Activated T-cell treated with anti-CD3 and anti-CD28 coated beads, Interleukin-2, amount 50 U/mL, for 48 hours (primary cell): ENCODE measurements at places on chromosomes 4 and X.

GRCh38 chr4:80407246-80407645 is 71.7 kb downstream of the CFAP299 start:
- no peak for DNase-seq

GRCh38 chr4:122403861-122404260 is 25.1 kb downstream of the ADAD1 start:
- no peak for DNase-seq

GRCh38 chr4:154088741-154089140 is 299.9 kb upstream of the SFRP2 start:
- no peak for DNase-seq

- peak; percentile 46 for DNase-seq
Measured at GRCh38 chr4:108762559-108763225, at the start of gene ETNPPL. TSS of gene ETNPPL (minus strand) at chr4:108763053. CDS start at chr4:108762898, 155 bp downstream.

DNA sequence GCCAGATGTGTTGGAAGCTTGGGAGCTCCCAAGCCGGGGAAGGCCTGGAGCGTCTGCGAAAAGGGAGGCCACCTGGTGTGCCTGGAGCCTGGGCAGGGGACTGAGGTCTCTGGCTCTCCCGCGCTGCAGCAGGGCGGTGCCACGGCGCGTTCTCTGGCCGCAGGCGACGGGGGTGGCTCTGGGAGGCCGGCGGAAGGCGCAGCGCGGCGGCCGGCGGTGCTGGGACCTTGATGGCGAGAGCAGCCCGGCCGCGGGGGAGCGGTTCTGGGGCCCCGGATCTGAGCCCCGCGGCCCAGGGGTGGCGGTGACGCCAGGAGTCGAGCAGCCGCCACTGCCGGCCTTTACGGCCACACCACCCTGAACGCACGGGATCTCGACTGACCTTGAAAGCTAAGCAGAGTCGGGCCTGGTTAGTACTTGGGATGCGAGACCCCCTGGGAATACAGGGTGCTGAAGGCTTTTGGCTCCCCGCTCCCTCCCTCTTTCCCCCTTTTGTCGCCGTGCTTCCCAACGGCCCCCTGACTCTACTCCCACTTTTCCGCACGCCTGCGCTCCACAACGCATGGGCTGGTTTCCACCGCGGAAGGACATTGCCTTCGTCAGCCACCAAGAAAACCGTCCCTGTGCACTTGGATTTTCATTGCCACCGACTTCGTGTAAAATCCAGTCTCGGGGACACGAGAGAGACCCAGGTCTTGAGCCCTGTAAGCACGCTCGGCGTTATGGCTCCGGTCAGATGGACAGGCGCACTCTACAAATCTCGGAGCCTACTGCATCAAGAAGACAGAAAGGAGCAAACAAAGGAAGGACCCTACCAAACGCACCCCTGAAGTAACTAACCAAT is 9.5 kb downstream of the FRG2 start:
- DNase-seq: peak; percentile 25

DNA sequence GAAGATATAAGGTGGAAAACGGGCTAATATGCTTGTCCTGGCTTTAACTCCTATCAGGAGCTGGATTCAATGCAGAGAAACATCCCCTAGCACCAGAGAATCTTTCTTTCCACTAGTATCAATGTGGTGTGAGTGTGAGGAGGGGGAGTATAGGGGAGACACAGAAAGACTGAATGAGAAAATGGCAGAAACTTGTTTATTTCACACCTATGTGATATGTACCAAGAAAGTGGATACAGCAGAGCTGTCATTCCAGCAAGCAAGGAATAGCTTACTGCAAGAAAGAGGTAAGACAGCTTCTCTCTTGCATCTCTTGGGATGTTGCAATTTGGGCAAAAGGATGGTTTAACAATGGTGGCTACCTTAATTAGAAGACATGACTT is 105.6 kb downstream of the LNX1 start:
- DNase-seq: no peak

DNA sequence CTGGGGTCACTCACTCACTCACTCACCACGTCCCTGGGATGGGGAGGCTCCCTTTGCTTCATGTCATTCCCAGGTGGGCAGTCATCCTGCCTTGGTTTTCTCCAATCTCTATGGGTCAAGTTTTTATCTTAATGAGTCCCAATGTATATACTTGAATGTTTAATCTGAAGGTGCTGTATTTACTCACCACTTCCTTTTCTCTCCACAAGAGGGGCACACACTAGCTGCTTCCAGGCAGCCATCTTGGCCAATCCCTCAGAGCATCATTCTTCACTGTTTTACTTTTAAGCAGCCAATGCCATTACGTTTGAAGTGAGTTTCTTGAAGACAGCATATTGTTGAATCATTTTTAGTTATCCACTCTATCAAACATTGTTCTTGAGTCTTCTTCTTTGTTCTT is 153.4 kb upstream of the ARSJ start:
- DNase-seq: no peak

GRCh38 chrX:81586096-81586495 is 384.2 kb downstream of the SH3BGRL start:
- DNase-seq: no peak

DNA sequence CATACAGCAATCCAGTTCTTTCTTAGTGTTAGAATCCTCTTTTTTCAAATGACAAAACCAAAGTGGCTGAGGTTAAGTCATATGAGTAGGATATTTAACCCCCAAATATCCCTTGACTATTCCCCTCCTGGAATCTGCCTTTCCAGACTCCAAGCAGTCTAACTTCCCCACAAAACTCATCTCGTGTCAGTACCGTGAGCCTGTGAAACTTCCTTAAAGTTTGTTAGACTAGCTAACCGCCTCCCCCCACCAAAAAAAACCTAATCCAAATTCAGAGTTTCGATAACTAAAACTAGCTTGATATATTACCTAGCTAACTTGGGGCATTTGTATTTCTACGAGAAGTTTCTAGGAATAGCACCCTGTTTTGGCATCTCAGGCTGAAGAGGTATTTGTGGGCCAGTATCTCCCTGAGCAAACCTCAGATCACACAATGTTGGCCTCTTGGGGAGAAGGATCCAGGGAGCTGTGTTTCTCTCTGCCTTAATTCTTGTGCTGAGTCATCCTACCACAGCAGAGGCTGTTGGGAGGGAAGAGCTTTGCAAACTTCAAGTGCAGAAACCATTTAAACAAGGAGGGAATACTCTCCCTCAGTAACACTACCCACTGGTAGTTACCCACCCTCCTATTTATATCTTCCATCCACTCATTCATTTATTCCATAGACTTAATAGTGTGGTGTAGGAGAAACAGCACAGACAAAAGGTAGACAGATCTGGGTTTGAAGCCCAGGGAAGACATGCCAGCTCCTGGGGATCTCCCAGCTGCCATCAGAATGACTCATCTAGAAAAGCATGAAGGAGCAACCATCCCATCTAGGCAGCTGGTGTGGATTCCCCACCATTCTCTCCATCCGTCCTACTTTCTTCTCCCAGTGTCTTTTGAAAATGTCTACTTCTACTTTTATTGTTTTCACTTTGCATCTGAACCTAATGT is 39.3 kb upstream of the TXK start:
- DNase-seq: no peak

DNA sequence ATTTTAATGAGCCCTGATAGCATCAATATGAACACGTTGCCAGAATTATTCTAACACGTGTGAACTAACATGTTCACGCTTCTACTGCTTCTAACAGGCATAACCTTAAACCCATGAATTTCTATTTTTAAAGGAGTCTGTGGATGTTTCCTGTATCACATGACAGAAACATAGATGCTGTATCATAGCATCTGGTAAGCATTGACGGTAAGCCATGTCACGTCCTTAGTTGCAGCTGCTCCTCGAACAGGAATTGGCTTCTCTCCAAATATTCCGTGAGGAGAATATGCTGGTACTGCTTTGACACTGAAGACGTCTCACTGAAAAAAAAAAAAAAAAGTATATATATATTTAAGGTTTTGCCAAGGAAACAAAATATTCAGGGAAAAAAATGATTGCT is 105.1 kb upstream of the MXRA5 start:
- no peak for DNase-seq

DNA sequence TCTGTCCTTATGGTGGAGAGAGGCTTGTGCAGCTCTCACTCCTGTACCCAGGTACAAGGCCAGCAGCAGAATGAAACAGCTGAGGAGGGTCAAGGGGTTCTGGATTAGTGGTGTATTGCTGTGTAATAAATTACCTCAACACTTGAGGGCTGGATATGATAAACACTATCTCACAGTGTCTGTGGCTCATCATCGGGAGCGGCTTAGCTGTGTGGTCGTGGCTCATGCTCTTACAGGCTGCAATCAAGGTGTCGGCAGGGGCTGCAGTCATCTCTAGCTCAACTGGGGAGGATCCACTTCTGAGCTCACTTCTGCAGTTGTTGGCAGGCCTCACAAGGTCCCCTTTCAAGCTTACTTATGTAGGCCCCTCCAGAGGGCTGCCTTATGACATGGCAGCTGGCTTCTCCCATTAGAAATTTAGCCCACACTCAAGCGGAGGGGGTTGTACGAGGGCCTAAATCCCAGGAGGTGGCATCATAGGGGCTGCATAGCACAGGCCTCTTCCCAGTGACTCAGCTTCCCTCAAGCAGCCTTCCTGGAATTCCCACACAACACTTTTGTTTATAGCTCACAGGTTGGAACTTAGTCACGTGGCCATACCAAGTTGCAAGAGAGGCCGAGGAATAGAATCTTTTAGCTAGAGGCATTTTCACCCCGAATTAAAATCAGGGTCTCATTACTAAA is 148.2 kb upstream of the RPS6KA3 start:
- peak; percentile 26 for DNase-seq

DNA sequence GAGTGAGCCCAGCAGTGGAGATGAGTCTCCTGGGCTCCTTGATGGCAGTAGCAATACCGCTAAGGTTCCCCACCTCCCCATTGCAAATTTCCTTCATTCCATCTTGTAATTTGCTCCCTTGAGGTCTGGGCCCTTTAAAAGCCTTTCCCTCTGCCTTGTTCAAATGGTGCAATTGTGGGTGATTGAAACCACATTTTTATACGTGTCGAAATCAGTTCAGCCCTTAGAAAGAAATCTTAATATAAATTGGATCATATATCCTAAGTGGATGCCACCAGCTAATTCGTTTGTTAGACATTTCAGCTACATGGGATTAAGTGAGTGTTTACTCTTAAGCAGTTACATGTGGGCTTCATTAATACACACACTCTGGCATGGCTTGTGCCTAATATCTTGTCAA is 68.6 kb downstream of the NHS start:
- DNase-seq: no peak

- DNase-seq: peak; percentile 30
Measured at GRCh38 chrX:19372547-19373331, 29.0 kb downstream of the PDHA1 start.

DNA sequence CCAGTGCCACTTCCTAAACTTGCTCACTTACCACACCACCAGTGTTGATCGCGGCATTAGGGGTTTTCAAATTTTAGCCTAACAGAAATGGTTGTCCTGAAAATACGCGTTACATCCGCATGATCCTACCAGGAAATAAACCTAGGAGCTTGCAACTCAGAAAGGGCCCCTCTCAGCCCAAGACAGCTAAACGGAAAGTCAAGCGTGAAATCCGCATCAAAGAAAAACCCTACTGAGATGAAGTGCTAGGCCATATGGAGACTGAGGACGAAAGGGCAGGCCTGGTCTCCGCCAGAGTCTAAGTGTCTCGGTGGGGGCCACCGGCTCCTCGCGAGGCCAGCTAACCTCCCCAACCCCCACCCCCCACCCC is 626 bp downstream of the YTHDC1 start:
- no peak for DNase-seq

- no peak for DNase-seq
Measured at GRCh38 chr4:95204873-95205272, 343.9 kb downstream of the UNC5C start.

DNA sequence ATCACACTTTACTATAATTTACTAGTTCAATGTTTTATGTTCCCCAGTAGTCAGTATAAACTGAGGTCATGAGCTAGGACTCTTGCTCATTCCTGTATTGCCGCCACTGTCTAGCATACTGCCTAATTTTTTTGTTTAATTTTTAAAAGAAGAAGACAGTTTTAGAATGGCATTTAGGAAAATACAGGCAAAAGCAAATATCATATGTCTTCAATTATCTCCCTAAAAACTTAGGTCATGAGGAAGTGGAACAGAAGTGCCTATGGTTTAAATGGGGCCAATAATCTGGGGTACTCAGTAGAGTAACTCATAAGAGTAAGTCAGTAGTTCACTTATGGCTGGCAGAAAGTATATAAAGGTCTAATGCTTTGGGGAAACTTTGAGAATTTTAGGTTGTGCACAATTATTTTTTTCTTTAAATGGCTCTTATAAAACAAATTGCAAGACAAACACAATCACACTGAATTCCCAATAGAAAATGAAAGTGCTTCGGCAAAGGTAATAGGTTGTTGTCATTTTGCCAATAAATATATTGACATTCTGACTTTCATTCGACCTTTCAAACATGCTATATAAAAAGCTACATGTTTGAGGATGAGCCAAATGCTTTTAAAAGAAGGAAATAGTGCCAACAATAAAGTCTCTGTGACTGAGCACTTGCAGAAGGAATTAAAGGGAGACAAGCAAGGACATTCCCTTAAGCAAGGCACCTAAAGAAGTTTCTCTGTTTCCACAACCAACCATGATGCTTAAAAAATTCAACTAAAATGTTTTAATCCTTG is 390.1 kb downstream of the PDGFC start:
- no peak for DNase-seq

GRCh38 chr4:17128268-17128667 is 229.8 kb upstream of the LDB2 start:
- no peak for DNase-seq

DNA sequence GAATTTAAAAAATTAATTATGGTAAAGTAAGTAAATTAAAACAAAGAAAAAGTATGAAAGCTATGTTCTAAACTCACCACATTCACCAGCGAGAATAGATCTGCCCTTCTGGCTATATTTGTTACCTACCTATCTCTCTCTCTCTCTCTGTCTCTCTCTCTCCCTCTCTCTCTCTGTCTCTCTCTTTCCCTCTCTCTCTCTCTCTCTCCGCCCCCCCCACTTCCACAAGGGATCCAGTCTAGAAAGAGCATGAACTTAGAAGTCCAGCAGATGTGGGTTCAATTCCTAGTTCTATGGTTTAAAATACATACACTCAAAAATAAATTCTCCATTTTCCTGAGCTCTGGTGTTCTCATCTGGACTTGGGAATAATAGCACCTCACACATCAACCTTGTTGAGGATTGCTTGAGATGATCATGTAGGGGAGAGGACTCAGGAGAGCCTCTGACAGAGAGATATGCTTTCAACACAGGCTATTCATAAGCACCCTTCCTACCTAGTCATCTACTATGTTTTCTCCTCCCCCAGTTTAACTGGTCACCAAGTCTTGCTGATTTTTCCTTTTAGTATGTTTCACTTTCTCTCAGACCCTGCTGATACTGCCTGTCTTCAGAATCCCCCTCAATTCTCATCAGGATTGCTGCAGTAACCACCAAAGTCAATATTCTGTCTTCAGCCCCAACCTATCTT is 64.7 kb downstream of the SLC7A11 start:
- DNase-seq: no peak

DNA sequence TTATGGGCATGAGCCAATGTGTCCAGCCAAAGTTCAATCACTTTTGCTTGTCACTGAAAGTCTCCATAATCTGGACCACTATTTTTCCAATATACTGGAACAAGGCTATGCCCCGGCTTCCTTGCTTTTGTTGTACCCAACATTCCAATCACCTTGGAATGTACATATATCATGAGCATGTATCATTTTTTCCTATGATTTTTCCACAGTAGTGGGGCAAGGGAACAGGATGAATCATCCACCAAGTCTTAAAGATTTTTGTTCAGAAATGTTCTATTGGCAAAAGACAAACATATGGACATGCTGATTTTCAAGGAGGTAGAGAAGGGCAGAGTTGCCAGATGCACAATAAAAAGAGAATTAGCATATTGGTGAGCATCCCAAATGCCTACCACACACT is 548.1 kb upstream of the INTU start:
- no peak for DNase-seq

GRCh38 chrX:10582945-10583344 is 37.4 kb downstream of the MID1 start:
- no peak for DNase-seq

- no peak for DNase-seq
Measured at GRCh38 chrX:40290517-40290916, 192.8 kb upstream of the BCOR start.
